ENCODE measurements at places on chromosomes 7 and 10. TPM values are rescaled to one million over a fixed set of nuclear protein-coding genes. Genes with fewer than 3 reads are reported as not detected.

CHN2 gene
- total RNA-seq: 7.2 TPM

DNA sequence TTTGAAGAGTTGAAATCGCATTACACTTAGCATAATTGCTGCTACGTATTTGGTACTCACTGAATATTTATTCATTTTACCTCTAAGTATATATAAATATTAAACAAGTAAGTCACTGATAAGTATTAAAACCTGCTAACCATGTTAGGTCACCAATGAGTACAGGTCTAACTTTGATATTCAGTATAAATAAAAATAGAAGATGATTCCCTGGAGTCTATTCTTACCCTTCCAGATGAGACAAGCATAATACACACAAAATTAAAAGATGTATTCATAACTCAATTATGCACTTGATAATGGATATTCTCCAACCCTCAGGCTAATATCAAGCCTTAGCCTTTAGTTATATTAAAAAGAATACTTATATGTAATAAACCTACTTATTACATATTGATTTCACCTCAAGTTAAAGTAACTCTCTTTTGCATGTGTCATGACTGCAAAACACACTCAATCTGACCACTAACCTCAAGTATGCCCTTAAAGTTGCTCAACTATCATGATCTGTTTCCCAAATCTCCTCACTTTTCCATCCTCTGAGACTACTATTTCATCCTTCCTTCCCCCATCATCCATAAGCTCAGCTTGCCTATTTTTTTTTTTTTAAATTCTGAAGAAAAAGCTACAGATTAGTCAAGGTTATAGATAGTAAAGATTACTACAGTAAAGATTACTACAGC is 46.8 kb downstream of the IPMK start:
- peaks cover 20% of the 10 kb centered on the region for H3K36me3 ChIP-seq
- H3K27me3 ChIP-seq: no peaks in the 10 kb centered on the region
- DNase-seq: no peak

C7orf57 gene
- 0.40 TPM for total RNA-seq

- H3K36me3 ChIP-seq: no peaks in the 10 kb centered on the region
- H3K4me3 ChIP-seq: no peak overlapping the region
- no peak for DNase-seq
- no peaks in the 10 kb centered on the region for H3K4me1 ChIP-seq
- no peaks in the 10 kb centered on the region for H3K27me3 ChIP-seq
- H3K27ac ChIP-seq: no peak overlapping the region
Observed at GRCh38 chr7:34036051-34036920, 130.9 kb downstream of the BMPER start.

RTKN2 gene
- total RNA-seq: 4.1 TPM

GRCh38 chr10:12589791-12590190 is 240.4 kb downstream of the CAMK1D start:
- H3K4me3 ChIP-seq: no peak overlapping the region
- peaks cover 39% of the 10 kb centered on the region for H3K4me1 ChIP-seq
- H3K27ac ChIP-seq: no peak overlapping the region
- no peak for DNase-seq

- no peak for DNase-seq
- no peak overlapping the region for H3K27ac ChIP-seq
- H3K4me3 ChIP-seq: no peak overlapping the region
- H3K4me1 ChIP-seq: peaks cover 94% of the 10 kb centered on the region
- H3K36me3 ChIP-seq: peaks cover 82% of the 10 kb centered on the region
Observed at GRCh38 chr10:11177381-11177780, 159.7 kb downstream of the CELF2 start.

DNA sequence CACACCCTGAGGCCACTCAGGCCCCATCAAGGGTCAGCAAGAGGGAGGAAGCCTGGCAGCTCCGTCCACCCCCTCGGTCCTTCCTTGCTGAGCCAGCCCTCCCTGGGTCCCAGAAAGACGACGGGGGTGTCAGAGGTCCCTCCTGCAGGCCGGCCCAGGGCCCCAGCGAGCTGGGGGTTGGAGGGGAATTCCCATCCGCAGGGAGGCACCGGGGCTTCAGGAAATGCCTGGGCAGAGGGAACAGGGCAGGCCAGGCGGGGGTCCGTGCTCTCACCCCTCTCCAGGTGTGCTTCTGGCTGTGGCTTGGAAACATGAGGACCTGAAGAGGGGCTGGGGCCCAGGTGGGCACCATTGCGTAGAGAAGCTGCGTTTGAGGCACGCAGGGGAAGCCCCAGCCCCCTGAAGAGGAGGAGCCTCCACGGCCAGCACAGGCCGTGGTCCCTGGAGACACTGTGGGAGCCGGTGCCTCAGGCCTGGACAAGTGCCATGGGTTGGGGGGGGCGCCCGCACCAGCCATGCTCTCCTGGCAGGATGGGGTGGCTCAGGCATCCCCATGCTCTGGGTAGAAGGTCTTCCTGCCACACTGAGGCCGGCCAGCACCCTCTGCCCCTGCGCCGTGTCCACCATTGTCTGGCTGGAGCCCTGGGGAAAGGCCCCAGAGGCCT is 66.7 kb downstream of the PDGFA start:
- H3K4me1 ChIP-seq: peaks cover 11% of the 10 kb centered on the region
- no peak for DNase-seq

DNA sequence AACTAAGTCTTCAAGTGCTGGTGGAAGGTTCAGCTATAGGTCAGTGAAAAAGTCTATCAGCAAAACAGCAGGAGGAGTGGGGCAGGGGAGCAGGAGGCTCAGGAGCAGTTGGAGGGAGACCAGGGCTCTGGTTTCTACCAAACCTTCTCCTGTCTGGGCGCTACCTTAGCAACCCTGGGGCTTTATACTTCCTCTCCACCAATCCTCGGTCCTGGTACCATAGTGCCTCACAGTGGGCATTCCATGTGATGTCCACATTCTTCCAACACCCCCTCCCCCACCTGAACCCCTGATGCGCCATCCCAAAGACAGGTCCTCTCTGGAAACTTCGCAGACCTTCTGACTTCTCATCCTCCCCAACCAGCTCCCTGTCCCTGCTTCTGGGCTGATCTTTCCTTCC is 25.3 kb upstream of the ACSM6 start:
- H3K27ac ChIP-seq: no peak overlapping the region
- peaks cover under 1% of the 10 kb centered on the region for H3K36me3 ChIP-seq
- H3K4me3 ChIP-seq: no peak overlapping the region
- no peaks in the 10 kb centered on the region for H3K27me3 ChIP-seq
- DNase-seq: no peak
- no peaks in the 10 kb centered on the region for H3K4me1 ChIP-seq

DNA sequence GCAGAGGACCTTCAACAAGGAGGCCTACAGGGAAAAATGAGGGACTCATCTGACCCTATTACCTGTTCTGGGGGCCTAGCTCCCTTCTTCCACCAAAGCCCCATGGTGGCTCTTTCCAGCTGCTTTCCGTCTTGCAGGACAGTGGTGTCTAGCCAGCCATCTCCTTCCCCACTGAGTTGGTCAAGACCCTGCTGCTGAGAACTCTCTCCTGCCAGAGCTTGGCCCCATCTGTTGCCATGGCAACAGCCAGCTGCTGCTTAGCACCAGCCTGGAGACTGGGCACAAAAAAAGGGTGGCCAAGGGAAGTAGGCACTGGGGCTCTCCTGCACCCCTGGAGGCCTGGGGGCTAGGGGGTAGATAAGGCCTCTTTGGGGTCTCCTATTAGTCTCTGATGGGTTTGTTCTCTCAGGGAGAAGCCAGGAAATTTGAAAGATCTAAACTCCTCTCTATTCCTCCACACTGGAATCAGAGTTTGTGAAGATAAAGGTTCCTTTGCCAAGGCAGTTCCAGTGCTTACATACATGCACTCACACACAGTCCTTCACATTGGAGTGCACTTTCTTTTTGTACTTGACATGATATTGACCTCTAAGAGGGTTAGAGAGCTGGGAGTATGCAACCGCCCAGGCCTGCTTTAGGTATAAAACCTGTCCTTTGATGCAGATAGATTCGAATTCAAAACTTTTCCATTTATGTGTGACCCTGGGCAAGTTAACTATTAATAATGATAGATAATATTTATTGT is 15.8 kb downstream of the TSPAN33 start:
- no peak overlapping the region for H3K4me3 ChIP-seq
- H3K27me3 ChIP-seq: peaks cover 2% of the 10 kb centered on the region
- no peak overlapping the region for H3K27ac ChIP-seq

SCART1 gene
- total RNA-seq: 6.3 TPM

- DNase-seq: no peak
- no peaks in the 10 kb centered on the region for H3K4me1 ChIP-seq
- H3K27ac ChIP-seq: no peak overlapping the region
- no peaks in the 10 kb centered on the region for H3K36me3 ChIP-seq
Observed at GRCh38 chr10:80589726-80590373, 52.1 kb downstream of the SH2D4B start.

ANKRD7 gene
- total RNA-seq: not detected

IFIT1B gene
- total RNA-seq: not detected

GRCh38 chr10:78405736-78406135 is 372.1 kb downstream of the RPS24 start:
- H3K4me3 ChIP-seq: no peak overlapping the region
- H3K27ac ChIP-seq: no peak overlapping the region
- no peaks in the 10 kb centered on the region for H3K36me3 ChIP-seq
- peaks cover 19% of the 10 kb centered on the region for H3K27me3 ChIP-seq

DNA sequence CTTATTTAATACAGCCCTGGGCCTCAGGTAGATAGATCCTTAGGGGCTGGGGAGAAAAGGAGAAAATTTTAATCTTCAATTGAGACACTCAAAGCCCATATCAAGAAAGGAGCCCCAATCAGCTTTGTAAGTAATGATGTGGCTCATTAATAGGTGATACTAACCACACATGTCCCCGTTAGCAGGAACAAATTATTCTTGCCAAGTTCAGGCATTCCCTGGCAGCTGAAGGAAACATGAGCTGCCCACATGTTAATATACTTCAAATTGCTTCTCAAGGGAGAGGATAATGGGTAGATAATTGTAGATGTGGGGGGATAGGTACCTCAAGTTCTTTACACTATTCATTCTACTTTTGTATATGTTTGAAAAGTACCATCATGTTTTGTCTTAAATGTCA is 14.5 kb downstream of the IFIT5 start:
- H3K27me3 ChIP-seq: peaks cover 24% of the 10 kb centered on the region
- no peak overlapping the region for H3K4me3 ChIP-seq
- no peaks in the 10 kb centered on the region for H3K4me1 ChIP-seq
- DNase-seq: no peak
- no peak overlapping the region for H3K27ac ChIP-seq
- H3K36me3 ChIP-seq: no peaks in the 10 kb centered on the region

GRCh38 chr10:44366941-44367630 is 17.8 kb downstream of the CXCL12 start:
- no peak overlapping the region for H3K27ac ChIP-seq
- H3K36me3 ChIP-seq: no peaks in the 10 kb centered on the region
- no peaks in the 10 kb centered on the region for H3K27me3 ChIP-seq
- DNase-seq: no peak

DNA sequence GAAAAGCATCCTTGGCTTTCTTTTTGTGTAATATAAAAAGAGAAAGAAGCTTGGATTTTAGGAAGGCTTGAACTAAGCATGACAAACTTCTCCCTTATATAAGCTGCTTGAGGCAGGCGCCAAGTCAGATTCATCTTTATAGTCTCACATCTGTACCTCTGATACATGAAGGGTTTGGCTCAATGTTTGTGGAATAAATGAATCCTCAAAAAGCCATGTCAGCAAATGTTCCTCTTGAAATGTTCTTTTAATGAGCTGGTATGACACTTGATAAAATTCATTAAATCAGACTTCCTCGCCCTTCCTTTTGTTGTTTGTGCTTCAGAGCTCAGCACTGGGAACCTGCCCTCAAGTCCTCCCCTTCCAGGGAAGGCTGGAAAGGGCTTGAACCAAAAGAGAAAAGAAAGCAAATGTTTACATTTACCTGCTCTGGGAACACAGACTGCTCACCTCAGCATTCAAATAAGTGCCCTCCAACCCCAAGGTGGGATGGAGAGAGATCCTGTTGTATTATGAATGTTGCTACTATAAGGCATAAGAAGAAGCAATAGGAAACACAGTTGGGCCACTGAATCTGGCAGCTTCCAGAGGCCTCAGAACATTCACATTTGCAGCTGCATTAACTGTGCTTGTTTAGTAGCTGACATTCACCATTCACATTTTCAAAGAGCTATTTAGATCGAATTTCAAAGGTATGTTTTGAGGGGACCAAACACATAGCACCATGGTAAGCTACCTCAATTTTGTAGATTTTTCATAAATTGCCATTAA is 212.6 kb downstream of the CACNA2D1 start:
- no peaks in the 10 kb centered on the region for H3K4me1 ChIP-seq
- H3K27ac ChIP-seq: no peak overlapping the region
- no peaks in the 10 kb centered on the region for H3K36me3 ChIP-seq
- H3K27me3 ChIP-seq: no peaks in the 10 kb centered on the region
- H3K4me3 ChIP-seq: no peak overlapping the region

- no peak overlapping the region for H3K4me3 ChIP-seq
- H3K27me3 ChIP-seq: no peaks in the 10 kb centered on the region
- DNase-seq: no peak
- H3K36me3 ChIP-seq: no peaks in the 10 kb centered on the region
- H3K27ac ChIP-seq: no peak overlapping the region
Observed at GRCh38 chr10:82377608-82378007, 502.6 kb downstream of the NRG3 start.

DNA sequence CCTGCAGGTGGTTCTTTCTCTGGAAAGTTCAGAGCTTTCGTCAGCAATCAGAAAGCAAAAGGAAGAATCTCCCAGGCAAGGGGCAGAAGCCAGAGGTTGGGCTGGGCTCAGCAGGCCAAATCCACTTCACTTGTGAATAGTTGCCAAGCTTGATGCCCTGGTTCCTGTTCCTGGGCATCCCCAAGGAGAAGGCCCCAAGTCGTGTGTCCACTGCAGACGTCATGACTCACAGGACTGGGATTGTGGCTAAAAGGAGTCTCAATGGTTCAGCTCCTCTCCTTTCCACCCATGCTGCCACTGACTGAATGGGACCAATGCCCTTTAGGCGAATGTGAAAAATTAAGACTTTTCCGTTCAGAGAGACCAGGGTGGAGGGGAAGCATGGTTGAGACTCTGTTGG is 38.6 kb upstream of the TRIM8 start:
- no peak overlapping the region for H3K27ac ChIP-seq
- no peak for DNase-seq
- peaks cover 4% of the 10 kb centered on the region for H3K4me1 ChIP-seq
- H3K4me3 ChIP-seq: no peak overlapping the region
- peaks cover 3% of the 10 kb centered on the region for H3K36me3 ChIP-seq

DNA sequence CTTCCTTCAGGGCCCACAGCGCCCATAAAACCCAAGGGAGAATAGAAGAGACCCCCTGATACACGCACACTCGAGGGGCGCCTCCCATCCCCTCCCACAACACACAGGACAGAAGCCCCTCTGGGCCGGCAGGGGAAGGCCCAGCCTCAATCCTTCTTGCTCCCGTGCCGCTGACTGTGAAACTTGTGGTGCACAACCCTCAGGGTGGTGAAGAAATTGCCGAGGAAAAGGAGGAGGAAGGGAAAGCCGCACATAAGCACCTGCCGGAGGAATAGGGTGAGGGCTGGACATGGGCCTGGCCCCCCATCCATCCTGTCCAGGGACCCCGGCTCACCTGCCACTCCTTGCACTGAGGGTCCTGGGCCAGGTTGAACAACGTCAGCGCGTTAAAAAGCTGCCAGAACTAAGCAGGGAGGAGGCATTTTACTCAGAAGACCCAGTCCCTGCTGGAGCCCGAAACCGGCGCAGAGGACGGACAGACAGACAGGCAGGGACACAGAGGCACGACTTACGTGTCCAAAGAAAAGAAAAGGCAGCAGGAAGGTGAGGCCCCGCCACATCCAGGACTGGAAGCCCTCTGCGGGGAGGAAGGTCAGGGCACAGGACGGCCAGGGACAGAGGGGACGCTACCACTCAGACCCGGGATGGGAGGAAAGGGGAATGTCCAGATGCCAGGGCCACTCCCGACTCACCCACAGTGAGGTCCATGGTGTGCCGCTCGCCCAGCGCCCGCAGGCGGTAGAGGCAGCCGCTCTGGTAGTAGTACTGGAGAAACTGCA is 7.2 kb downstream of the TMEM120A start:
- no peak for DNase-seq
- no peaks in the 10 kb centered on the region for H3K27me3 ChIP-seq
- H3K27ac ChIP-seq: no peak overlapping the region
- H3K4me1 ChIP-seq: peaks cover 2% of the 10 kb centered on the region
